ENCODE measurements at places on chromosomes 1 and 21. TPM values are rescaled to one million over a fixed set of nuclear protein-coding genes. Genes with fewer than 3 reads are reported as not detected.

- no peaks in the 10 kb centered on the region for H3K27me3 ChIP-seq
- no peak overlapping the region for H3K4me3 ChIP-seq
- H3K36me3 ChIP-seq: no peaks in the 10 kb centered on the region
- H3K4me1 ChIP-seq: peaks cover 2% of the 10 kb centered on the region
- DNase-seq: no peak
- no peak overlapping the region for H3K27ac ChIP-seq
Measured at GRCh38 chr1:164739189-164739588, 180.2 kb downstream of the PBX1 start.

DNA sequence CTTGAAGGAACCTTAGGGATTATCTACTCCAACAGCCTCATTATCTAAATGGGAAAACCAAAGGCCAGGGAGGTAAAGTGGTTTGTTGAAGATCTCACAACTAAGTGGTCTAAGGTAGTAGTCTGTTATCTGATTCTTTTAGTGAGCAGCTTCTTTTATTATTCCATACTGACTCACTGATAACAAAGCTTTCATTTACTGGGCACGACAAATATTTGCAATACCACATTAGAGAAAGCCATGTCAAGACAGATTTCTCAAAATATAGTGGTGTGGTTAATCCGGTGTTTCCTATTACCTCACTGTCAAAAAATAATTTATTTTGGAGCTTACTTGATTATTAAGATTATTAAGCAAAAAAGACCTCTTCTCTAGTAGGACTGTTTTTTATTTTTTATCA is 369.1 kb downstream of the S1PR1 start:
- H3K27ac ChIP-seq: no peak overlapping the region
- H3K4me1 ChIP-seq: no peaks in the 10 kb centered on the region
- no peak overlapping the region for H3K4me3 ChIP-seq
- DNase-seq: no peak

DNA sequence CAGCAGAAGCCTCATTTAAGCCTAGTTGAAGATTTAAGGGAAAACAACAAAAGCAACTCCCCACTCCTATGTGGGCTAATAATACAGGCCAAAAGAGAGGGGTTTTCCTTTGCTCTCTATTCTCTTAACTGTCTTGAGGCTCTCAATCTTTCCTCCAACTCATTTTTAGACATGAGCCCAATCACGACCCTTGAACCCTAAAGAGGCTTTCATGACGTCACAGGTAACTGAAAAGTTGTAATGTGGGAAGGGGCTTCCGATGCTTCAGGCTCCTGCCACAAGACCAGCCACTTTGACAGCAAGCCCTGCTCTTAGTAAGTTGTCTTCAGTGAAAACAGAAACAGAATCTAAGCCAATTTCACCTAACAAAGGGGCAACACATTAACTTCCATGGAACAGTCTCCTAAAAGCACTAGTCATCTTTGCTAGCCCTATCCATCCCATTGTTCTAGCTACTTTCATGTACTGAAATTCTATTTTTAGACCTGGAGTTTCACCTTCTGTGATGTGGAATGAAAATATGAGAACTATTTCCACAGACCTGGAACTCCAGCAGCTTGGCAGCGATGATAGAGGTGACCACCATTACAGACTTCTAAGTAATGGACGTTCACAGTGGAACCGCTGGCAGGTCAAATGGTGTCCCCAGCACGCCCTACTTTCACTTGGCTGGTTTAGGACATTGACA is 36.3 kb downstream of the GPR161 start:
- DNase-seq: no peak
- H3K36me3 ChIP-seq: no peaks in the 10 kb centered on the region
- no peak overlapping the region for H3K27ac ChIP-seq
- no peaks in the 10 kb centered on the region for H3K27me3 ChIP-seq
- H3K4me3 ChIP-seq: no peak overlapping the region
- H3K4me1 ChIP-seq: no peaks in the 10 kb centered on the region

DNA sequence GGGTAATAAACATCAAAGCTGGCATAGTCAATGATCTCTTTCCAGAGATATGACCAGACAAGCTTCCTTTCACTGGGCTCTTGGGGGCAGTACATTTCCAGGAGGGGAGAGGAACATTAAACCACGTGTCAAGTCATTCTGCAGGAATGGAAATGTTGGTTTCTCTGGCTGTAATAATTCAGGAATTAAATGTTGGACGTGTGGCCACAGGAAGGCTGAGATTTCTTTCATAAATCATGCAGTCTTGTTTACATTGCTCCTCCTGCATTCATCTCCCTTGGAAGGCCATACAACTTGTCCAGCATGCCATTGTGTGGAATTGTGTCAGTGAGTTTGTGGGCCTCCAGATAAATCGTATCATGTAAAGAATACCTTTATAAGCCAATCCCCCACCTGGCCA is 259.2 kb downstream of the ADGRL2 start:
- no peaks in the 10 kb centered on the region for H3K4me1 ChIP-seq
- H3K36me3 ChIP-seq: no peaks in the 10 kb centered on the region
- H3K27me3 ChIP-seq: no peaks in the 10 kb centered on the region
- H3K4me3 ChIP-seq: no peak overlapping the region

- no peaks in the 10 kb centered on the region for H3K36me3 ChIP-seq
- peaks cover 2% of the 10 kb centered on the region for H3K4me1 ChIP-seq
- H3K27me3 ChIP-seq: no peaks in the 10 kb centered on the region
Measured at GRCh38 chr1:70706381-70707037, 295.4 kb downstream of the CTH start.

- no peak overlapping the region for H3K27ac ChIP-seq
- DNase-seq: no peak
- H3K27me3 ChIP-seq: no peaks in the 10 kb centered on the region
- no peak overlapping the region for H3K4me3 ChIP-seq
Measured at GRCh38 chr1:184843732-184844495, 89.3 kb upstream of the EDEM3 start.

DNA sequence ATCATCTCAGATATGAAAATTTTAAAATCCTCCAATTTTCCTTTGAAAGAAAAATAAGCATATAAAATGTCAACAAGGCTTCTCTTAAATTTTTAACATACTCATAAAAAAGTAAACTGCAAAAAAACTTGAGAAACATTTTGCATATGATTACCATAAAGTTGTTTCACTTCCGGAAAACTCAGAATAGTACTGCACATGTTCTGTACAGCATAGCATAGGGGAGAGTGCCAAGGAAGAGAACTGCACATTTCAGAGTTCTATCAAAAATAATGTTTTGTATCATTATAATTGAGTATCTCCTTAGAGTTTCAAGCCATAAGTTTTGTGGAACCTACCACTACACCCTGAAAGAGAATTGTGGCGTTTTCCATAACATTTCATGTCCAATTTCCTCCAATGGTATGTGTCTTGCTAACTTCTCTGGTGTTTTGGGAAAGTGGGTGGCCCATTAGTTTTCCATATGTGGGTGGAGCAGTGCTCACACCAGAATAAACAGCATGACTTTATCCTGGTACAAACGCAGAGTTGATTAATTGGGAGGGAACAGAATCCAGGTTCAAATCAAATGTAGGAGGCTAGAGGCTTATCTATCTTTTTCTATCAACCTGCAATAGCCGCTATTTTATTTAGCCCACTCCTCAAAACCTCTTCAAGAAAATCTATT is 430.9 kb downstream of the LMO4 start:
- no peaks in the 10 kb centered on the region for H3K4me1 ChIP-seq
- H3K27ac ChIP-seq: no peak overlapping the region
- H3K4me3 ChIP-seq: no peak overlapping the region
- H3K27me3 ChIP-seq: no peaks in the 10 kb centered on the region
- DNase-seq: no peak
- no peaks in the 10 kb centered on the region for H3K36me3 ChIP-seq

DNA sequence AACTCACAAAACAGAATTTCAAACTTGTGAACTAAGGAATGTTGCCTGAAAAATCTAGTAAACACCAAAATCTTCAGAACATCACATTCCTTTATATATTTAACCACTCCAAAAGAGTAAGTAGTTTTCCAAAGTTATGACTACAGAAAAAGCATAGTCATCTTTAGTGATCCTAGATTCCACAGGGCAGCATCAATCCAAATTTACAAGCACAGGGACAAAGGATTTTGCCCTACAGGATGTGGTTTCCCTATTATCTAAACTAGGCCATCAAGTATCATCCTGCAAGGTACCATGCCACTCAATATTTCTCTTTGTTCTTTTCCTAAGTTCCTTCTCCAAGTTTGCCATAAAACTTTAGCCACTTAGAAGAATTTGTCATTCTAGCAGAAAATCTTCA is 33.0 kb downstream of the COP1 start:
- H3K36me3 ChIP-seq: no peaks in the 10 kb centered on the region
- no peaks in the 10 kb centered on the region for H3K27me3 ChIP-seq
- no peak for DNase-seq
- no peak overlapping the region for H3K4me3 ChIP-seq
- no peaks in the 10 kb centered on the region for H3K4me1 ChIP-seq
- H3K27ac ChIP-seq: no peak overlapping the region

DNA sequence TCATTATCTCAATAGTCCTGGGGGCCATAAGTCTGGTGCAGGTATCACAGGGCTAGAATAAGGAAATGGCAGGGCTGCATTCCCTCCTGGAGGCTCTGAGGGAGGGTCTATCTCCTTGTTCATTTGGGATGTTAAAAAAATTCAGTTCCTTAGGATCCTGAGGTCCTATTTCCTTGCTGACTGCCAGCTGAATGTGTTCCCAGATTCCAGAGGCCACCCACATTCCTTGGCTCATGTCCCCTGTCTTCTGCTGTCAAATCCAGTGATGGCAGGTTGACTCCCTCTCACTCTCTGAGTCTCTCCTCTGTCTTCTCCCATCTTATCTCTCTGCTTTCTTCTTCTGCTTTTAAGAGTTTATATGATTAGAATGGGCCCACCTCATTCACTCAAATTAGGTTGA is 400.6 kb downstream of the PTPRU start:
- H3K27ac ChIP-seq: no peak overlapping the region
- no peaks in the 10 kb centered on the region for H3K4me1 ChIP-seq
- DNase-seq: no peak
- no peaks in the 10 kb centered on the region for H3K36me3 ChIP-seq
- no peak overlapping the region for H3K4me3 ChIP-seq

GRCh38 chr1:213564215-213564659 is 423.5 kb upstream of the PROX1 start:
- no peaks in the 10 kb centered on the region for H3K4me1 ChIP-seq
- no peaks in the 10 kb centered on the region for H3K36me3 ChIP-seq
- DNase-seq: no peak
- no peak overlapping the region for H3K4me3 ChIP-seq
- H3K27ac ChIP-seq: no peak overlapping the region
- H3K27me3 ChIP-seq: no peaks in the 10 kb centered on the region

DNA sequence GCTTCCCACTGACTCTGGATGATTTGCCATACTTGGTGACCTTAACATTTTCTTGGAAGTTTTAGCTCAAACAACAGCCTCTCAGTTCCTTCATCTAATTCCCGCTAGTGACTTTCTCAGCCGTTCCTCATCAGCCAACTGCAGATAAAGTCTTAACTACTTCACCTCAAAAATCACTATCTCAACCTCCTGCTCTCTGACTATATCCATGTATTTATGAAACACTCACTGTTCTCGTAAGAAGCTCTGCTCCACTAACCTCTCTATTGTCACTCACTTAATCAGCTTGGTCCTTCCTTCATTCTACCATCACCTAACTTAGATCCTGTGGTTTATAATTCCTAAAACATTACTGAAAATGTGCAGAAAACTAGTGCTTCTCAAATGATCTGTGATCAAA is 1551.6 kb downstream of the MRPL39 start:
- no peaks in the 10 kb centered on the region for H3K36me3 ChIP-seq
- no peaks in the 10 kb centered on the region for H3K27me3 ChIP-seq
- H3K4me3 ChIP-seq: no peak overlapping the region
- no peak overlapping the region for H3K27ac ChIP-seq

- H3K27ac ChIP-seq: peak overlapping the region; percentile 96
- H3K4me1 ChIP-seq: peaks cover 8% of the 10 kb centered on the region
- peak; percentile 67 for DNase-seq
- H3K36me3 ChIP-seq: no peaks in the 10 kb centered on the region
- peak overlapping the region; percentile 87 for H3K4me3 ChIP-seq
Measured at GRCh38 chr21:26844258-26845065, 747 bp downstream of the ADAMTS1 start.

- peak; percentile 88 for DNase-seq
- peak overlapping the region; percentile 48 for H3K27ac ChIP-seq
- no peak overlapping the region for H3K4me3 ChIP-seq
- H3K4me1 ChIP-seq: peaks cover 11% of the 10 kb centered on the region
- no peaks in the 10 kb centered on the region for H3K27me3 ChIP-seq
- H3K36me3 ChIP-seq: no peaks in the 10 kb centered on the region
Measured at GRCh38 chr1:2330519-2331199, 60.7 kb downstream of the MORN1 start.

GRCh38 chr1:173867141-173867752 is 542 bp downstream of the GAS5 start:
- H3K27ac ChIP-seq: peak overlapping the region; percentile 93
- H3K36me3 ChIP-seq: no peaks in the 10 kb centered on the region
- H3K4me3 ChIP-seq: peak overlapping the region; percentile 98
- DNase-seq: peak; percentile 46
- H3K4me1 ChIP-seq: peaks cover 8% of the 10 kb centered on the region
- no peaks in the 10 kb centered on the region for H3K27me3 ChIP-seq

DNA sequence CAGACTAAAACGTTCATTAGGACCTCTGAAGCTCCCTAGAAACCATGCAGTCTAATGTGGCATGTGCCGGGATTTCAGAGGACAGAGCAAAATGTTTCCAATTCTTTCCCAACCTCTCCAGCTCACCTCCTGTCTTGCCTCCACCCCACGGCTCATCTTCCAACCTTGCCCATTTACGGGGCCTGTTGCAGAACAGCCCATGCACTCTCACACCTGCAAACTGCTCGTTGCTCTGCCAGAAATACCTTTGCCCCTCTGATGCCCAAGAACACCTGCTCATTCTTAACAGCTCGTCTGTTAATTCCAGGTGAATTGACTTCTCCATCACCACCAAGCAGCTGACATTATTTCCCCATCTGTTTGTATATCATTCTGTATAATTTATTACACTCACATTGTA is 53.9 kb upstream of the LBR start:
- H3K4me3 ChIP-seq: no peak overlapping the region
- no peaks in the 10 kb centered on the region for H3K27me3 ChIP-seq
- no peak for DNase-seq
- H3K36me3 ChIP-seq: no peaks in the 10 kb centered on the region
- peaks cover 3% of the 10 kb centered on the region for H3K4me1 ChIP-seq

PTPN14 gene
- total RNA-seq: 41.1 TPM

AVPR1B gene
- total RNA-seq: not detected

CYP4A22 gene
- not detected for total RNA-seq

DNAH14 gene
- 31.7 TPM for total RNA-seq

CFAP141 gene
- not detected for total RNA-seq

CDC42BPA gene
- 46.2 TPM for total RNA-seq

SLC19A2 gene
- 12.1 TPM for total RNA-seq

EFNA3 gene
- total RNA-seq: 2.4 TPM

JAM2 gene
- 20.5 TPM for total RNA-seq

ZNF670 gene
- total RNA-seq: 5.3 TPM

TNNI3K gene
- total RNA-seq: 2.3 TPM

XCL2 gene
- total RNA-seq: 3.0 TPM

All from ovary (tissue), 10 donors.